AG09309 (cell line): ENCODE measurements at places on chromosomes 16 and 17.
A peak's percentile ranks its signal among the peaks of the same experiment; 100 is the strongest.

- DNase-seq = no peak
Observed at GRCh38 chr17:36824678-36825101, 112.6 kb upstream of the LHX1 start.

DNA sequence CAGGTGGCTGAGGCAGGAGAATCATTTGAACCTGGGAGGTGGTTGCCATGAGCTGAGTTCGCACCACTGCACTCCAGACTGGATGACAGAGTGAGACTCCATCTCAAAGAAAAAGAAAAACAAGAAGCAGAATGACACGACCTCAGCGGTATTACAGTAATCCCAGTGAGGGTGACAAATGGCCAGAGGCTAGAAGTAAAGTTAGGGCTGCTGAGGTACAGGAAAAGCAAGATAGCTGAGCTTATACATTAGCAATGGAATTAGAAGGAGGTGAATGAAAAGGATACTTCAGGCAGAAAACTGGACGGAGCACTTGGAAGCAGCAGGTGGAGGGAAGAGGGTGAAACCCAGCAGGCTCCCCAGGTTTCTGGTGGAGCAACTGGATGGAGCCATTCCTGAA is 26.1 kb upstream of the AMZ2 start:
- DNase-seq = no peak

- peak; percentile 48 for DNase-seq
Observed at GRCh38 chr16:85123891-85124635, 11.8 kb upstream of the CIBAR2 start.

DNA sequence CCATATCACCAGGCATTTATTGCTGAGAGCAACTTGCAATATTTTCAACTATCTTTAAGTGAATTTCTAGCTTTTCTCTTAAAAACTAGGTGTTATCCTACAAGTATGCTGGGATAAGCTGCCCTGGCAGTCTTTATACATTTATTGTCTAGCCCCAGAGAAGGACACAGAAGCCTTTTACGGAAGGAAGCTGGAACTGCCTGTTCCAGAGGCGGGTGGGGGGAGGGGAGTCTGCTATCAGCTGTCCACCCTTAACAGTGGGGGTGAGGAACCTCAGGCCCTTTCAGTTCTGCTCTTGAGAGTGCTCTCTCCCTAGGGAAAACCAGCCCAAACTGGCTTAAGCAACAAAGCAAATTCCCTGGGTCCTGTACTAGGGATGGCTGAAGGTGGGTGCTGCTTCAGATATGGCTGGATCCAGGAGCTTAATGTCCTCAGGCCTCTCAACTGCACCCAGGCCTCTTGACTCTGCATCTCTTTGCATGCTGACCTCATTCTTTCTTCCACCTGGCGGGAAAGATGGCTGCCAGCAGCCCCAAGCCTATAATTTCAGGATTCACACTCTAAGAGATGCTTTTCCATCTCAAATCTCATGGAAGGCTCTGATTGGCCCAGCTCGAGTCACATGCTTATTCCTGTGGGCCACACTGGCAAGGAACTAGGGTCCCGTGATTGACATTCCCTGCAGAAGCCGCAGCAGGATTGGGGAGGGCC is 16.6 kb downstream of the NAGPA start:
- DNase-seq = no peak

GRCh38 chr16:3874794-3875692 is 5.5 kb downstream of the CREBBP start:
- DNase-seq = no peak

DNA sequence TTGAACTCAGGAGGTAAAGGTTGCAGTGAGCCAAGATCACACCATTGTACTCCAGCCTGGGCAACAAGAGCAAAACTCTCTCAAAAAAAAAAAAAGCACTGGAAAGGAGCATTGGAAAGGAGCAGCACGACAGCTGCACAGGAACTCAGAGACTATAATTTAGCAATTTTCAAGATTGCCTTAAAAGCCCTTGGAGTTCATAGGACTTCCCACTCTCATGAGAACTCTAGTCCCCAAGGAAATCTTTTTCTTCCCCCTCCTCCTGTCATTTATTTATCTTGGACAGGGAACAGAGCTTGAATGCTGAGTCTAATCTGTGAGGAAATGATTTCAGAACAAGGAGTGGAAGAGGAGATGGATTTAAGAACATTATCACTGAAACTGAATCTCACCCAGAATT is 69.0 kb downstream of the PLXDC1 start:
- no peak for DNase-seq

DNA sequence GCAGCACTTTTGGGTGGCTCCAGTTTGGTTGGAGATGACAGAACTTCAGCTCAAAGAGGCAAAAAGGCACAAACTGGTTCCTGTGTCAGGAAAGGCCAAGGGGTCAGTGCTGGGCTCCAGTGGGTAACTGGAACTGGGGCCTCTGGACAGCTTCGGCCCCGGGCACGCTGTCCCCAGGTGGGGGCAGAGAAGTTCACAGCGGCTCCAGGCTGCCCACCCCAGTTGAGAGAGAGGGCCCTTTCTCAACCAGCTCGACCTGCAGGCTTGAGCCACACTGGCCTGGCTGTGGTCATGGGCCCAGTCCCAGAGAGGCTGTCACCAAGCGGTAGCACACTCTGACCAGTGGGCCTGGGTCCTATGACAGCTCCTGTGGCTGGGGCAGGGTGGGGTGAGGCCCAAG is 24.5 kb downstream of the ADCY7 start:
- DNase-seq = no peak

DNA sequence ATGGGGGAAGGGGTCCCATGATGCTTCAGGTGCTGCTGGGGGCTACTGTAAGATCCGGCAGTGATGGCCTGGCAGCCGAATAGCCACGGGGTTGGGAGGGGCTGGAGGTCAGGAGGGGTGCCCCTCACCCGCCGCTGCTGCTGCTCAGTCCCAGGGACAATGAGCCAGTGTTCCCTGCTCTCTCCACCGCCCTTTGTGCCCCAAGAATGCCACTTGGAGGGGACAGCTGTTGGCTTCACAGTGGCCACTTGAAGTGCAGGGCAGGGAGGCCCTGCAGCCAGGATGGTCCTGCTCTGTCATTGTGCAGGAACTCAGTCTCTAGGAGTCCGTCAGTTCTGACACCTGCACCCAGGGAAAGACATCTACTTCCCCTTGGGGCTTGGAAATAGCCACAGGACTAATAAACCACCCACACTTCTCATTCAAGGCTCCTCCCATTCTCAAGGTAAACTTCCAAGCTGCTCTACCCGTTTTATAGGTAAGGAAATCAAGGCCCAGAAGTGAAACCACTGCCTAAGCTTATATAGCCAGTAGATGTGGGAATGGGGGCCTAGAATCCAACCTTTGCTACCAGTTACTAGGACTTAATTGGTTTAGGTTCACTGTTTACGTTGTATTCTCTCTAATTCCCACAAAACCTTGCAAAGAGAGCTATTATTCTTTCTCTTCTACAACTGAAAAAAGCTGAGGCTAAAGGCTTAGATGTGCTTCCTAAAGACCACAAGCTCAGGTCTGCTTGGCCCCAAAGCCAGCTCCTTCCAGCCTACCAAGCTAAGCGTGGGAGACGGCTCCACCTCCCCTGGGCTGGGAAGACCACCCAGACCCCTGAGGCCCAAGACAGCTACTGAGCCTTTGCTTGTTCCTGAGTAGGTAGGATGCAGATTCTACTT is 6.2 kb upstream of the CPSF4L start:
- no peak for DNase-seq
